ENCODE measurements at places on chromosomes 7 and 10.

- no peak for DNase-seq
These were observed 224.2 kb upstream of the AUTS2 start for GRCh38 chr7:69374044-69374425.

DNA sequence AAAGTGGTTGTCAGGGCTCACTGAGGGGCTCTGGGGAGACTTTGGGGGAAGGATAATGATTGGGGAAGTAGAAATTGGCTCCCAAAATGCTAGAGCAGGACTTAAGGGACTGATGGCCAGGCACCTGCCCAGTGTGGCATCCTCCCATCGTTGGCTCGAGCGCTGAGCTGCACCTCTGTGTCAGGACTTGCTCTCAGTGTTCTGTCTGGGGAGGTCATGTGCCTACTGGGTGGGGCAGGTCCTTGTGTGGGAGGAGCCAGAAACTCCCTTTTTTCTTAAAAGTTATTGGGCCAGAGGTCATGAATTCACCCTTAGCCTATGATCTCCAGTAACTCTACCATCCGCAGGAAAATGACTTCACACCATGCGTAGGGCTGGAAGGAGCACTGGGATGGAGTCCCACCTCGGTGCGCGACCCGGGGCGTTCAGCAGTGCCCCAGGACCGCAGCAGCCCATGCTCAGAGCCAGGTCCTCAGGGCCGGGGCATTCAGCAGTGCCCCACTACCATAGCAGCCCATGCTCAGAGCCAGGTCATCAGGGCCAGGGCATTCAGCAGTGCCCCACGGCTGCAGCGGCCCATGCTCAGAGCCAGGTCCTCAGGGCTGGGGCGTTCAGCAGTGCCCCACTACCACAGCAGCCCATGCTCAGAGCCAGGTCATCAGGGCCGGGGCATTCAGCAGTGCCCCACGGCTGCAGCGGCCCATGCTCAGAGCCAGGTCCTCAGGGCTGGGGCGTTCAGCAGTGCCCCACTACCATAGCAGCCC is 221.9 kb downstream of the EBF3 start:
- no peak for DNase-seq

DNA sequence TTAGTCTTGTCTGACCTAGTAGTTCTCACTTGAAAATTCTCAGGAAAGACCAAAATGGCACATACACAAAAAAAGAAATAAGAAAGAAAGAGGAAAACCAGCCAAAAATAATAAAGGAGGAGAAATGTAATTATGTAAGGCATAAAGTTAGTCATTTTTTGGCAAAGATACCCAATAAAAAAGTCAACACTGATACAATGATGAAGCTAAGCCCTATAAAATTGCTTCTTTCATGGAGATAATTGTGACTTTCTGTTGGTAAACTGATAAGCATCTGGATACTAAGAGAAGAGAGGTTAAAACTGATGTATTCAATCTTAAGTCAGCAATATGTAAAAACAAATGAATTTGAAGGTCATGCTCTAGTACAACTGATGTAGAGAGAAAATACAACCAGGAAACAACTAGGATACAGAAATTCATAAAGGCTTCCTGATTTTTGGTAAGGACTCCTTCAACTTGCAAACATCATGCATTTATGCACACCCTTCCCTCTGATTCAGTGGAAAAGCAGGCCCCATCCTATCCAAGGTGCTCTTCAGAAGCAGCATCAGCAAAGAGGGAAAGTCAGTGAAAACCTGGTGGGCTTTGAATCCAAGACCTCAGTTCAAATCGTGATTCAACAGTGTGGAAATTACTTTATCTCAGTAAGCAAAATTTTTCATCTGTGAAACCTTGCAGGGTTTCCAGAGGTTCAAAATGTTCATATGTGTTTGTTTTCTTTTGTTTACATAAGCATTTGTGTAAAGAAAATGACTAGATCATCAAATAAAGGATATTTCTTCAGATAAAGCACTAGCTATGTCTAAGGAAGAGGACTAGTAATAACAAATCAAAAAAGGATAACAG is 32.6 kb downstream of the IMMP2L start:
- no peak for DNase-seq

GRCh38 chr10:23373156-23373555 is 28.6 kb upstream of the C10orf67 start:
- DNase-seq = no peak

DNA sequence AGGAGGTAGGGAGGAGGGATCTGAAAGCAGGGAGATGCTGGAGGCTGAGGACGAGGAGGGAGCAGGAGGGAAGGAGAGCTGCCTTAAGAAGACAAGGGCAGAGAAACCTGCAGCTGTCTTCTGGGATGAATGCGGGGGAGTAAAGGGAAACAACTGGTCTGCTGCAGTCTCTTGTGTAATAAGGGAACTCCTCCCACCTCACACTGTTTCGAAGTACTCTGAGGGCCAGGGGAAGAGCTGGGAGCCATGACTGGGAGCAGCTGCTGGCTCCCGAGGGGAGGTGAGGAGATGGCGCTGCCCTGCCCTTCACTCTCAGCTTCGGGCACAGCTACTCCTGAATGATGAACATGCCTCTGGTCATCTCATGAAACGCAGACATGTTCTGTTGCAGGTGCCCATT is 65.1 kb downstream of the CLEC2L start:
- no peak for DNase-seq

GRCh38 chr10:29734962-29735627 is 100.3 kb upstream of the SVIL start:
- no peak for DNase-seq

GRCh38 chr10:132300582-132300981 is 7.2 kb downstream of the STK32C start:
- DNase-seq = no peak

DNA sequence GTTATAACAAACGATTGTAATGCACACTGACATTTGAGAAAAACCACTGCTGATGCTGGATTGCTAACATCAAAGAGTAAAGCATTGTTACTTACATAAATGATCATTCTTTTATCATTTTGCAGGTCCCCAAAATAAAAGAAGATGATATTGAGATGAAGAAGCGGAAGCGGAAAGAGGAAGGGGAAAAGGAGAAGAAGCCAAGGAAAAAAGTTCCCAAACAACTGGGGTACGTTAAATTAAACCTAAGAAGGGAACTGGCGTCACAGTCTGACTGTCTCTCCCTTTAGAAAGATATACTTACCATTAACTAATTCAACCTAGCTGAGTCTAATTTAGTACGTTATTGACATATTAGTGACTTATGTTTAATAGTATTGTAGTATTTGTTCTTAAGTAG is 28.1 kb downstream of the UBN2 start:
- DNase-seq = no peak

DNA sequence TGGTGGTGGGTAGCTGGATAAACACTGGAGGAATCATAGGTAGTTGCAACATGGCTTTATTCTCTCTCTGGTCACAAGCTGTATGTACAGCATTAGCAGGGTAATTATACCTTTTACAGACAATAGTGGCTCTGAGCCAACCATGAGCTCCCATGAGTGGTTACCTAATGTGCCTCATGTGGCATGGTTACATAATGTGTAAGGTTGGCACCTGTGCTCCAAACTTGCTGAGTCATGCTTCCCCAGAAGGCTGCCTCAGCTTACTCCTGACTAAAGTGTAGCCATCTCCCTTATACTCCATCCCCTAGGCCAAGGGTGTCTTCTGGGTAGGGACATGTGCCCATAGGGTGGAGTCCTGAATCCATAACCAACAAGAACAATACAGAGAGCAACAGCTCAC is 345.3 kb upstream of the SEMA3C start:
- no peak for DNase-seq

DNA sequence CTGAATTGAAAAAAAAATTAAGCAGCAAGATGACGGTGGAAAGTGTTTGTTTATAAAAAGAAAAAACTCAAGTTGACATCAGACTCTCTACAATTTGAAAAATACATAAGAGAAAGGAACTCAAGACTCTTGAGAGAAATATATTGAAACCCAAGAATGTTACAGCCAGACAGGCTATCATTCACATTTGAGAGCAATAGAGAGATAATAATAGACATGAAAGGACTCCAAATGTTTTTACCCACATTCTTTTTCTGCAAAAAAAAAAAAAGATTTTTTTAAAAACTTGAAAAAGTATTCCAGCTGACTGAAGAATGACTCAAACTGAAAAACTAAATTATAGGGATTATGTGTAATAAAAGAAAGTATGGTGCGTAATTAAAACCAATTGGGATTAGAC is 532.4 kb downstream of the INHBA start:
- no peak for DNase-seq

- DNase-seq = no peak
These were observed 46.1 kb downstream of the PTPRN2 start for GRCh38 chr7:158541346-158542010.

DNA sequence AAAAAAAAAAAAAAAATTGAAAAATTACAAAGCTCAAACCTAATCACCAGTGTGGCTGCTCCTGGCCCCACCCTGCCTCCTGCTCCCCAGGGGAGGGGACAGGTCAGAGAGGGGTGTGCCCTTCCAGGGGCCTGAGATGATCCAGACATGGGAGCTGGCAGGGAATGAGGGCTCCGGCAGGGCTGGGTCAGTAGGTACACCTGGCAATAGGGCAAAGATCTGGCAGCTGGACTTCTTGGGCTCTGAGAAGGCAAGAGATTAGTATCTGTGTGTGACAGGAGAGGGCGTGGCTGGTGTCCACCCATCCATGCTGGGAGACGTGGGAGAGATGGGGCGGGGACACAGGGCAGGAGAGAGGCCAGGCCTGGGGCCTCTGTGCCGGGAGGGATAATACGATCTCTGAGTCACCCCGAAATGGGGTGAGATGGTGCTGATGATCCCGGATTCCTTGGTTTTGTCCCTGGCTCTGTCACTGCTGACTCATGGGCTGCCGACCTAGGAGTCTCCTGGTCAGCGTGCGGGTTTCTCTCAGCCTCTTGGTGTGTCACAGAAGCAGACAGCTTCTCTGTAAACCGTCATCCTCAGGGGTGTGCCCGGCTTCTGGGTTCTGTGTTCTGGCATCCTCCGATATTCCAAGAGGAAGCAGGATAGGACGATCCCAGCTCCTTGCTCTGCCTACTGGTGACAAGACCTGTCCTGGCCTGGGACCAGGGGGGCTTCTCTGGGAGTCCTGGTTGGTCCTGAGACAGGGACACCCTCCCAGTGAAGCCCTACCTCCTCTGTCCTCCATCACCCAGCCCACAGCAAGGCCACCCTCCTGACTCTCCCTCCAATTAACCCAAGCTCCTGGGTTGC is 8.2 kb upstream of the CLDN4 start:
- DNase-seq = no peak

DNA sequence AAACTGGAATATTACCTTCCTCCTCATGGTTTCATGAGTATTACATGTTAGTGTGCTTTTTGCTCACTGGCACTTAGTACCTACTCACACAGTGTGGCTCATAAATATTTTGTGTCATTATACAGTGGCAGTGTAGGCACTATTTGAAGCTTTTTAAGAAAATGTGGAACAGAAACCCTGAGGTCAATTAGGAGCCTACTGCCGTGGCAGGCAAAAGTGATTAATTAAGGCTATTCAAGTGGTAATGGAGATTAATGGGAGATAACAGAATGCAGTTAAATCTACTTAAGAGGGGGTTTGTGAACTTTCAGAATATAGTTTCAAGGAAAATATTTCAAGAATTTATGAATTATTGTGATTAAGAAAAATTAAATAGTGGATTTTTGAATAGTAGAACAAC is 277.6 kb downstream of the HGF start:
- no peak for DNase-seq

Measured in NK-92 treated with Interleukin-12 subunit alpha and Interleukin-12 subunit beta, amount 100 ng/mL, for 24 hours (cell line).